A549 treated with CORT108297 at 1 μM for 4 hours (cell line): ENCODE measurements at places on chromosomes 12 and 14. TPM values are rescaled to one million over a fixed set of nuclear protein-coding genes. Genes with fewer than 3 reads are reported as not detected.

Gene KRT79
- 0.05 to 0.14 TPM (median 0.09 TPM) in 4 of 5 replicates, not detected in the other for total RNA-seq

Gene TRHDE
- 0.05 to 0.23 TPM (median 0.10 TPM) in 5 replicates for total RNA-seq

Gene MYF6
- not detected in 5 replicates for total RNA-seq

Gene KRT3
- 0.05 to 0.09 TPM (median 0.06 TPM) in 4 of 5 replicates, not detected in the other for total RNA-seq

Gene ADAM21
- total RNA-seq: 0.03 TPM in 1 of 5 replicates, not detected in the others

Gene STAC3
- total RNA-seq: 0.33 to 0.47 TPM (median 0.42 TPM) in 5 replicates

Gene TMTC1
- 0.02 to 0.16 TPM (median 0.06 TPM) in 5 replicates for total RNA-seq

Gene DDN
- total RNA-seq: 0.57 to 0.82 TPM (median 0.67 TPM) in 5 replicates

Gene LGMN
- 53.1 to 61.9 TPM (median 60.2 TPM) in 5 replicates for total RNA-seq

Gene FIGNL2
- total RNA-seq: 0.17 to 0.30 TPM (median 0.29 TPM) in 5 replicates

Gene GLT1D1
- total RNA-seq: not detected in 5 replicates
